T-helper 9 cell (primary cell): ENCODE measurements at places on chromosomes 4 and X.

- DNase-seq, result no peak
Observed at GRCh38 chr4:65083076-65083475, 587.2 kb downstream of the EPHA5 start.

DNA sequence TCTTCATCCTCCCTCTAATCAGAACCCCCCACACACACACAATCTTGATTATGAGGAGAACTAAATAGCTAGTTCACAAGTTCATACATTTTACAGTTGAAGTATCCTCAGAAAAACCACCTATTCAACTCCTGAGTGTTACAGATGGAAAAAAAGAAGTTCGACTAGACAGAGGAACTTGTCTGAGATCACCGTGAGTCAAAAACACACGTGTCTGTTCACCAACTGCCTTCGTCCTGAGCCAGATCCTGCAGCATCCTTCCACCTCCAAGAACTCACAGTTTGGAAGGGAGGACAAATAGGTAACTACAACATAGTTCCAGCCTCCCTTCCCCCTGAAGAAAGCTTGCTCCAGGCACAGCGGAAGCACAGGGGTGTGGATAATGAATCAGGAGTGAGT lies 19.0 kb upstream of the IRAK1 start:
- DNase-seq, result no peak

GRCh38 chrX:134520860-134521390 lies 61.0 kb downstream of the HPRT1 start:
- DNase-seq, result no peak

DNA sequence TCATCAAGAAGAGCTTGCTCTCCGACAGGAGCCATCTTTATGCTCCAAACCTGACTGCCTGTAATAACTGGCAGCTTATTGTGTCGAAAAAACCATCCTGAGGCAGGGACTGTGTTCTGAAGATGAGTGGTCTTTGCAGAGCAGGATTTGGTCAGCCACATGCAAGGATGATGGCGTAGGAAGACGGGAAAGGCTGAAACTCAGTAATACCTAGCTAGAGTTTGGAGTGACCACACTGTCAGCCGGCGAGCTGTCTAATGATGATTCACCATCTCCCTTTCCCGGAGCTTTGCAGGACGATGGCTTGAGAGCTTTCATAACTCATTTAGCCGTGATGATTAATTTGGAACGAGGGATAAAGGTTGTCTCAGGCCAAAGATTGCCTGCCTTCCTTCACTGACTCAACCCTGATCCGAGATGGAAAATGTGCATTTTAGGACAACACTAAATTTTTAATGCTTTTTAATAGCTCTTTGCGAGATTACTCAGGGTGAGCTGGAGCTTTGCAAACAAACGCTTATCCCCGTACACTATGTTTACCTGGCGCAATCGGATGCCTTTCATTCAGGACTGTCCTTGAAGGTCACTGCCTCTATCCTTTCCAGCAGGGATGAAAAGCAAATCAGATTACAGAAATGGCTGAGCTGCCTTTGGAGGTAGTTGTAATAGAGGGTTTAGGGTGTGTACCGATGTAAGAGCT lies 288.5 kb downstream of the ASMT start:
- no peak for DNase-seq
